ENCODE measurements at places on chromosomes 13 and 19.

DNA sequence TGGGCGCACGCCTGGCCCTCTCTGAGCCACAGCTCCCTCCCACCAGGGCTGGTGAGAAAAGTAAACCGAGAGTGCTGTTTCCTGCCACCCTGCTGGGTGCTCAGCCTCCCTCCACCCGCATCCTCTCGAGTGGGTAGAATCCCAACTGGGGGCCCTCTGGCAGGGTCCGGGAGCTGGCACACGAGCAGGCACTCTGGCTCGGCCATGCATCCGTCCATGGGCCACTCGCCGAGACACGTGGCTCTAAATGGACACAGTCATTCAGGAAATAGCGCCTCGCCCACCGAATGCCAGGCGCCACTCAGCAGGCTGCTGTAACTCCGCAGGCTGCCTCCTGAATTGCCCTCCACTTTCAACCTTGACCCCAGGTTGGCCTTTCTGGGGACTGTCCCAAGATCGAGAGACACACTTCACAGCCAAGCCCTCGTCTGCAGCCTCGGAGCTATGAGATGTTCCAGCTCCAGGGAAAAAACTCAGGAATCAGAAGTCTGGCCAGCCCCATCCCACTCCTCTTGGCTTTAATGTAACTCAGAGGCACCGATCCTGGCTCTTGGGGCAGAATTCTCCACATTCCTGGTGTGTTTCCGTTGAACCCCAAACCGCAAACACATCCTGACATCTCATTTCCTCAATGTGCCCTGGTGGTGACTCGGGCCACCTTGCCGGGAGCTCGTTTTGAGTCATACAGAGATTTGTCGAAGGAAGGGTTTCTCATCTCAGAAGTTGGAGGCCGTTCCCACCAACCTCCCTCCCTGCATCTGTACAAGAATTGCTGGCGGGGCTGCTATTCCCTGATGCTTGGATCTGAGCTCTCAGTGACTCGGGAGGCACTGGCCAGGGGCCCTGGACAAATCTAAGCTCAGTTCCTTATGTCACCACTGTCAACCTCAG is 14.1 kb downstream of the KLF2 start:
- DNase-seq, result no peak

GRCh38 chr19:48608798-48609263 is 2.3 kb downstream of the SPACA4 start:
- DNase-seq, result no peak

- DNase-seq, result no peak
These were observed 68.7 kb downstream of the ACSBG2 start for GRCh38 chr19:6204212-6204611.

DNA sequence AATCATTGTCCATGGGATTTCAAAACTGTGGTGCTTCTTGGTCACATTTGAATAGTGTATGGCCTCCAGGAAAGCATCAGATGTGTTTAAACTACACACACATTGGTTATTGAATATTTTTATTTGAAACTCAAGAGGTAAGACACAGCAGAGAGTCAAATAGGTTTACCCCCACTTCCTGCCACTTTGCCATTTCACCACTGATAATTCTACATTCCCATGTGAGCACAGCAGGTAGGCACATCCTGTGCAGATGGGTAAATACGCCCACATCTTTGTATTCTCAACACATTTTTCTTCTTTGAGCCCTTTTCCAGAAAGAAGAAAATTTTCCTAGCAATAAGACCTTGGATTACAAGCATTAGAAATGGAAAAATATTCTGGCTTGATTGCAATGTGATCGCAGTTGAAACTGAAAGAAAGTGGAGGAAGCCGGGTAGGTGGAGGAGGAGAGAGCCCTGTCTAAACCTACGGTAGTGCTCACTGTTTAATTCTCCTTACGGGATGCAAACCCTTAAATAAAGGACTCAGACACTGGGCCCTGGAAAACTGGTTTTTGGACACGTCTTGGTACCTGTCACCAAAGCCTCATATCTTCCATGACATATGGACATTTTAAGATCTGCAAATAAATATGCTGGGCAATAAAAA is 167.7 kb downstream of the COG6 start:
- DNase-seq, result no peak

DNA sequence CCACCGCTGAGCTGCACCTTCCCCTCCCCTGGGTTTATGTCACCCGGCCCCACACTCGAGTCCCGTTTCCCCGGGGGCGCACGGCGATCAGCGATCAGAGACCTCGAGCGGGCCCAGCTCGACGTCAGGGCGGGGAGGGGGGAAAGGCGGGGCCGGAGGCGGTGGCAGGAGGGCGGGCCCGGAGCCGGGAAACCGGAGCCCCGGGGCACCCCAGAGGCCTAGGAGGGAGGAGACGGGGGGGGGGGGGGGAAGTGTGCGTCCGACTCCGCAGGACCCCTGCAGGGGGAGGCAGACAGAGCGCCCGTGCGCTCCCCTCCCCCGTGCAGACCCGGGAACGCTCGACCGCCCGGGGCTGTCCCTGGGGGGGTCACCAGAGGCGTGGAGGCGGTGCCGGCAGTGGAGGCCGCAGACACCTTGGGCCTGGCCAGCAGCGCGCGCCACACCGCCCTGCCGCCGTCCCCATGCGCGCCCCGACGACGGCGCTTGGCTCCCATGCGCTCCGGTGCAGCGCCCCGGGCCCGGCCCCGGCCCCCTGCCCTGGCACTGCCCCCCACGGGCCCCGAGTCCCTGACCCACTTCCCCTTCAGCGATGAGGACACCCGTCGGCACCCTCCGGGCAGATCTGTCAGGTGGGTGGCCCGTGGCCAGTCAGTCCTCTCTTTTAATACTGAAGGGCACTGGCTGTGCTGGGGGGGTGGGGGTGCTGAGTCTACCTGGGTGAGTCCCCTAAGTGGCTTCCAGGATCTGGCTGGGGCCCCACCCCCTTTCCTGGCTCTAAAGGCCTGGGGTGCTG is 11.8 kb downstream of the PDE4A start:
- no peak for DNase-seq

DNA sequence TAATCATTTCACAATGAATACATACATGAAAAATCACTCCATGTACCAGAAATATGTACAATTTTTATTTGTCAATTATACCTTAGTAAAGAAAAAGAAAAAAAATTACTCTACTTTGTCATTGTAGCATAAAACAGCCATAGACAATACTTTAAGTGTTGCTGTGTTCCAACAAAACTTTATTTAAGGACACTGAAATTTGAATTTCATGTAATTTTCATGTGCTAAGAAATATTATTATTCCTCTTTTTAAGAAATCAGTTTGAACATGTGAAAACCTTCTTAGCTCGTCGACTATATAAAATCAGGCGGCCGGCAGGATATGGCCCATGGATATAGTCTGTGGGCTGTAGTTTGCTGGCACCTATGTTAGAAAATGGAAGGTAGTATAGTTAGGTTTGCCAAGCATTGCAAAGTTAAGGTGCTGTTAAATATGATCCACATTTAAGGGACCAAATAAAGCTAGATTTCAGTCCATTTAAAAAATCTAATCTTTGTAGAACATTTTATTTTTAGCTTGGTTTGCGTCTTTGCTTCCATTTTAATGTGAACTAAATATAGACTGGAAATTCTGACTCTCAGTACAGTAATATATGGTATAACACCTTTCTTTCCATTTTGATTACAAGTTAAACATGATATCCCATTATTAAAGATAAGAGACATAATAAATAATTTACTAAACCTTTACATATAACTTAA is 6.5 kb downstream of the DGKH start:
- no peak for DNase-seq

GRCh38 chr13:50167224-50167947 is 152.1 kb downstream of the KCNRG start:
- no peak for DNase-seq

- DNase-seq, result no peak
These were observed 239.2 kb upstream of the MIR17HG start for GRCh38 chr13:91108315-91108714.

GRCh38 chr19:28009696-28010095 is 1203.3 kb downstream of the UQCRFS1 start:
- DNase-seq, result no peak

GRCh38 chr13:51153527-51153926 is 42.5 kb upstream of the C13orf42 start:
- DNase-seq, result no peak
